ENCODE measurements at places on chromosomes 11 and 22.

- no peak for DNase-seq
Observed at GRCh38 chr11:104731890-104732289, 166.4 kb downstream of the CASP12 start.

DNA sequence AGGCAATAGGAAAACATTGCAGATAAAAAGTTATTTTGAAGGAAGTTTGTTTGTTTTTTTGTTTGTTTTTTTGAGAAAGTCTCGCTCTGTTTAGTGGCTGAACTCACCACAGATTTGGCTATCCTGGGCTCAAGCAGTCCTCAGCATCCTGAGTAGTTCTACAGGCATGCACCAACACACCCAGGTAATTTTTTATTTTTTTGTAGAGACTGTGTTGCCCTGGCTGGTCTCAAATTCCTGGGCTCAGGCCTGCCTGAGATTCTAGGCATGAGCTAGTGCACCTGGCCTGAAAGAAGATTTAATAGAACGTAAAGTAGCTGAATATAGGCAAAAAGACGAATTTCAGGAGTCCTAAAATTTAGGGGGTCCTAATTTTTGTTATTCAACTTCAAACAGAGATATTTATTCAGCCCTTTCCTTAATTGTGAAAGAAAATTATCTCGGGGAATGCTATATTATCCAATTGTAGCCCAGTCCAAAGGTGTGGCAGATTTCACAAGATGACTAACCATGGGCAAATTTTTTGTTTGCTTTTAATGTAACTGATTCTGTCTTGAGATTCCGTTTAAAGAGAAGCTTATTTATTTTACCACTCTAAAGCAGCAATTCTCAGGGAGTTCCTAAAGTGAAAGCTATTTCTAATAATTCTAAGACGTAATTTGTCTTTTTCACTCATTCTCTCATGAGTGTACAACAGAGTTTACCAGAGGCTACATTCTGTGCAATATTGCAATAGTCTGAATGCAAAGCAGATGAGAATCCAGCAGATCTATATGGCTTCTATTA lies 940 bp downstream of the IL18 start:
- no peak for DNase-seq

DNA sequence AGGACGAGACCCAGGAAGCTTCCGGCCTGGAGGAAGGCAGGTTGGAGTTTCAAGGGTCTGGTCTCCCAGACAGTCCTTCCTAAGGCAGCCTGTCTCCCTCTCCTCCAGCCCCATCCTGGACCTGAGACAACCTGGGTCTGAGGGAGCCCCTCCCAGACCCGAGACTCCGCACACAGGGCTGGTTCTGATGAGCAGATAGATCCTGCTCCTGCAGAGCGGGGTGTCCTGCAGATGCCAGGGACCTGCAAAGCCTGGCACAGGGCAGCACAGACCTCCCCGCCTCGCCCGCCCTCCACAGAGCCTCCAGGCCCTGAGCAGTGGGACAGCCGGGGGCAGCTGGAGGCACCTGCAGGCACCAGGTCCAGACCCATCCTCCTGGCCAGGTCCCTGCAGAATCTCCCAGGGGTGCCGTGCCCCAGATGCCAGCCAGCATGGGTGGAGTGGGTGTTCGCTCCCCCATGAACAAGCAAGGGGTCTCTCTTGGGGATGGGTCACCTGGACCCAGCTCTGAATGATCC lies 7.8 kb downstream of the PIM3 start:
- DNase-seq: no peak

- no peak for DNase-seq
Observed at GRCh38 chr11:2787816-2788167, 88.0 kb upstream of the KCNQ1OT1 start.

DNA sequence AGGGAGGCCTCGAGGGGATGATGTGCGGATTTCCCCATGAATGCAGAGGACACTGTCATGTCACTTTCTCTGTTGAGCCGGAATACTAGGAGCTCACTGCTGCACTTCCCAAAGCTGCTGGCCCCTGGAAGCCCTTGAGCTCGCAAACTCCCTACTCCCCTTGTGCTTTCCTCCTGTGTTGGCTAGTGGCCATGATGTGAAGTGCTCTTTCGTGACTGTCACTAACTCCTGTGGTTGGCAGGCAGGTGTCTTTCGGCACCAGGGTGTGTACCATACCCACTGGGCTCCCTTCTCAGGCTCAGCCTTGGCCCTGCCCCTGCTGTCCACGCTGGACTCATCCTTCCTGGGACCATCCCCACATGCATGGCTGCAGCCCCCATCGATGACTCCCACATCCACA lies 86.2 kb downstream of the BTBD10 start:
- no peak for DNase-seq

DNA sequence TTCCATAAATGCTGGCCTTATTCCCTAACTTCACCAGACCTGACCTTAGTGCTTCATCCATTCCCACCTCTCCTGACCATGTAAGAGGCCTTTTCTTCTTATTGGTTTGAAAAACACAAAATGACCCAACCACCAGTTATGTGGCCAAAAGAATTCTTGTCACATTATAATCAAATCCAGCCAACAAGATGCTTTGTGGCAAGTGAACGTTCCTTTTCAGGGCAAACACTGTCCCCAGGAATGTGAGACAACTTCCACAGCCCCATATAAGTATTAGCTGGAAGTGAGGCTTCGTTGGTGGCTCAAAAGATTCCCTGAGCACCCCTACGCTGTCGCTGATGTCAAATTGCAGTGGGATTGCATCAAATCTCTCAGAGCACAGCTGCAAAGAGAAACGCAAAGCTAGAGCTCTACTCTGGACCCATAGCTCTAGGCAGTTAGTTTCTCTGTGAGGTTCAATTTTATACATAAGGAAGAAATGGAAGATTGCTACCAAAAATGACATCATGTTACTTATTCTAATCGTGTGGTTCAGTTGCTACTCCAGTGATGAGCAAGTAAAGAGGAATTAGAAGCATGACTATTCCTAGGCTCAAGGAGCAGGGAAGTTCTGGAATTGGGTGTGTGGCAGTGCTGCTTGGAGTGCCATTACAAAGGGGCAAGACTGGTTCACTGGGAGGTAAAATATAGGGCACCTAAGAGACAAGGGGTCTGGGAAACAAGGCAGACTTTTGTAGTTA lies 26.1 kb downstream of the GLYATL1 start:
- no peak for DNase-seq

DNA sequence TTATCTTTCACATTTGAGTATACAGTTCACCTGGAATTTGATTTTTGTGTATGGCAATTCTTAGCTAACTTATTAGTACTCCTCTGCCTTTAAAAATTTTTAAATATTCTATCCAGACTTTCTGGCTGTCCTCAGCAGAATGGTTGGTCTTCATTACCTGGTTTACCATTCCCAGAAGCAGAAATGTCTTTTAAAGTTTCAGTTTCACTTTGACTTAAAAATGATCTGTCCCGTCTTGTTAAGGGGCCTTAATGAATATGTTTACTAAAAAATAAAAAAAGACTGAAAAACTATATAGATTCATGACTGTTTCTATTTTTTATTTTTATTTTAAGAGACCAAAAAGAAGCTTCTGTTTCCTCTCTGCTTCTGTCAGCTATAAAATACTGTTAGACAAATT lies 70.5 kb upstream of the TNRC6B start:
- no peak for DNase-seq

DNA sequence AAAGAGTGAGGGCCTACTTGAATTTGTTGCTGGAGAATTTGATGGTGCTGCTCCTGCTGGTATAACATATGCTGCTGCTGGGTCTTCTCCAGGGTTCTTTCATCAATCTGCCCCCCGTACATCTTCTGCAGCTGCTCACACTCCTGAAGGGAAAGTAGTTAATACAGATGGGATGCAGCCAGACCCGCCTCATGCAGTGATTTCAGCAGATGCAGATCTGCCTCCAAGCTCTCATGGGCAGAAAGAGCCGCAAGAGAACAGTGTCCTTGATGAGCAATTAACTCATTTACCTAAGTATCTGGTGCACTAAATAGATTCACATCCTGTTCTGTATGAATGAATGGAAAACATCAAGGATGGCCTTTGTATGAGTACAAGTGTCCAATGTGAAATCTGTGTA lies 24.8 kb upstream of the APOA1 start:
- DNase-seq: no peak

GRCh38 chr11:57205041-57205641 lies 23.4 kb downstream of the LRRC55 start:
- DNase-seq: no peak

- DNase-seq: no peak
Observed at GRCh38 chr22:30843245-30843644, 125.3 kb downstream of the MORC2 start.

DNA sequence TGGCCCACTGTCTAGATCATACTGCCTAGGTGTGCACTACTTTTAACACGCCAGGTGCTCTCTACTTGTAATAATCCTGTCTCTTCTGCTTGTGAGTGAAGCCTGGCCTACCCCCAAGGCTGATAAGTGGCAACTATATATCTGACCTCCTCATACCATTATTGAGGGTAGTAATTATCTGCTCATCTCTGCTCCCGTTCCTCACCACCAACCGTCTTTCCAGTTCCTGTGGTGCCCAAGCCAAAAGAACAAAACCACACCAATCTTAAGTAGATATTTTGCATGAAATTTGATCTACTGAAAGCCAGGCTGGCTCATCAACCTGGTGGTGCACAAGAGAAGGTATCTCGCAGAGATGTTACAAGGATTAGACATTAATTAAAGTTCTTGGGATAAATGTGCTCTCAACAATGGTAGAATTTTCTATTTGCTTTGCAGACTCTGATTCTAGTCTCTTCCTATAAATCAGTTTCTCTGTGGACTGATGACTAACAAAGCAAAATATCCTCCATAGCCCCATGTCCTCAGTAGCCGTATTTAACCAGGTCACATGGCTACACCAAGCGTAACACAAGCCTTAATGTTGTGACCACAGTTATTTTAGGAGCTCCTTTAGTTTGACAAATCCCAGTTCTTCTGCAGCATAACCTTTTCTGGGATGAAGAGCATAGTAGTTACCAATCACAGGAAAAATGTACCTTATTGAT lies 267.2 kb downstream of the NTM start:
- DNase-seq: no peak

DNA sequence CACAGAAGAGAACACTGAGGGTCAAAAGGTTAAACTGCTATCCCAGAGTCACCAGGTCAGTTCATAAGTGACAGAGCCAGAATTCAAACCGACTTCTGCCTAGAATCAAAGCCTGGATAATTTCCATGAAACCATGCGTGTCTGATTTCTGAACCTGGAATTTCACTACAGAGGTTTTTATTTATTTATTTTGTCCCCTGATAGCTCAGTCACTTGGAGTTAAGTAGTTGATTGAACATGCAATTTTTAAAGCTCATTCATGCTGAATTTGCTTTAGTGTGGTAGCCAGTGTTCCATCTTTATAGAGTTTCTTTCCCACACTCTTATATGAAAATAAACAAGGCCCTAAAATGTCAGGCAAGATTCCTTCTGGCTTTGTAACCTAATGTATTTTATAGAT lies 93.2 kb downstream of the NAV2 start:
- DNase-seq: no peak

DNA sequence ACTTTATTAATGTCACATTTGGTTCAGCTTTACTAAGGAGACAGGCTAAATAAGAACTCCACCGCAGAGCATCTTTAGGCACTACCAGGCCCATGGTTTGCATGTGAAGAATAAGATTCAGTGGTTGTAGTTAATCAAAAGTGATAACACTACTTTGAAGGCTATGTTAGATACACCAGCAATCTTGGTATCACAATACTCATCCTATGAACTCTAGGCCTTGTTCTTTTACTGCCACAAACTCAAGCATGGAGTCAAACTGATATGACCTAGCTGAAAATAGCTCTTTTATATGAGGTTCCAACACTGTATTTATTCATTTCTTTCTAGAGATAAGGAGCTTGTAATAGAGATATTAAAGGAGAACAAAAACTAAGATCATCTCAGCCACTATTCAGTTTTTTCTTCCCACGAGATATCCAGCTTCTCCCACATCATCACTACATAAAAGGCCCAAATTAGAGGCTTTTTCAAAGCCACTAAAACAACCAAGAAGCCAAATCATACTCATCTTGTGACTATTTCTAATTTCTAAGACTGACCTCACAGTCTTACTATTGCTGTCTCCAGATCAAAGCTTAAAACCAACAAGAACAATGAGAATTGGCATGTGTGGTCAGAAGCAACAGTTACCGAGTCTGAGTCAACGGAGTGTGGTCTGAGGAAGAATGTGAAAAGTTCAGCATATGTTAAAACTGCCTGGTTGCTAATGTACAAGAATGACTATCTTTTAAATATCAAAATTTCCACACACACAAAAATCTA lies 25.1 kb upstream of the GUCY1A2 start:
- DNase-seq: no peak

- DNase-seq: no peak
Observed at GRCh38 chr11:88300888-88301487, 36.5 kb downstream of the CTSC start.
